MM.1S (cell line): ENCODE measurements at places on chromosomes 7 and 10.

- no peak overlapping the region for H3K27ac ChIP-seq
- H3K27me3 ChIP-seq: no peaks in the 10 kb centered on the region
- H3K4me1 ChIP-seq: no peaks in the 10 kb centered on the region
- H3K36me3 ChIP-seq: no peaks in the 10 kb centered on the region
Observed at GRCh38 chr7:127776776-127777386, 124.9 kb downstream of the SND1 start.

- DNase-seq: no peak
- H3K4me1 ChIP-seq: peaks cover 24% of the 10 kb centered on the region
- H3K4me3 ChIP-seq: no peak overlapping the region
- peaks cover 21% of the 10 kb centered on the region for H3K36me3 ChIP-seq
- H3K27ac ChIP-seq: no peak overlapping the region
Observed at GRCh38 chr7:157143788-157144187, 5.1 kb downstream of the UBE3C start.

- H3K27ac ChIP-seq: no peak overlapping the region
- H3K36me3 ChIP-seq: no peaks in the 10 kb centered on the region
Observed at GRCh38 chr7:122518488-122518887, 180.4 kb downstream of the RNF133 start.

- H3K27me3 ChIP-seq: no peaks in the 10 kb centered on the region
- no peaks in the 10 kb centered on the region for H3K36me3 ChIP-seq
- no peak overlapping the region for H3K4me3 ChIP-seq
- H3K27ac ChIP-seq: no peak overlapping the region
- H3K4me1 ChIP-seq: no peaks in the 10 kb centered on the region
Observed at GRCh38 chr10:111137007-111137406, 60.2 kb downstream of the ADRA2A start.

DNA sequence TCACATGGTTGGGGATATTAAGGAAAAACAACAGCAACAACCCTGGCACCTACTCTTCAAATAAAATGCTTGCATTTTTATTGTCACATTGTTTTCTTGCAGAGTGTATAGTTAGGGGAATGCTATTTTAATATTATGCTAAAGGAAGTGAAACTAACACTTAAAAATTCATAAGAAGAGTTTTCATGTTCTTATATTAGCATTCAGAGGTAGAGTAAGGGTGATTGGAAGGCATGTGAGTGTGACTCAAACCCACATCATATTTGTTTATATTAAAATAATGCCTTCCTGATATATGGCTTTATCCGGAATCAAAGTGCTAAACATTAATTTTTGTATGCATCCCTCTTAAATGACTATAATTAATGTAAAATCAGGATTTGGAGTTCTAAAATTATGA lies 59.8 kb upstream of the TES start:
- peak; percentile 67 for DNase-seq
- H3K36me3 ChIP-seq: no peaks in the 10 kb centered on the region
- peaks cover 49% of the 10 kb centered on the region for H3K4me1 ChIP-seq
- peak overlapping the region; percentile 9; the same call in 1 of the 2 replicates for H3K4me3 ChIP-seq
- H3K27me3 ChIP-seq: no peaks in the 10 kb centered on the region
- H3K27ac ChIP-seq: peak overlapping the region; percentile 42; the same call in 1 of the 2 replicates

- H3K27me3 ChIP-seq: no peaks in the 10 kb centered on the region
- DNase-seq: peak; percentile 64
- H3K4me3 ChIP-seq: peak overlapping the region; percentile 80
- peak overlapping the region; percentile 61 for H3K27ac ChIP-seq
- H3K4me1 ChIP-seq: peaks cover 7% of the 10 kb centered on the region; the same call in 1 of the 2 replicates
Observed at GRCh38 chr7:36390199-36391090, 783 bp downstream of the ANLN start.

DNA sequence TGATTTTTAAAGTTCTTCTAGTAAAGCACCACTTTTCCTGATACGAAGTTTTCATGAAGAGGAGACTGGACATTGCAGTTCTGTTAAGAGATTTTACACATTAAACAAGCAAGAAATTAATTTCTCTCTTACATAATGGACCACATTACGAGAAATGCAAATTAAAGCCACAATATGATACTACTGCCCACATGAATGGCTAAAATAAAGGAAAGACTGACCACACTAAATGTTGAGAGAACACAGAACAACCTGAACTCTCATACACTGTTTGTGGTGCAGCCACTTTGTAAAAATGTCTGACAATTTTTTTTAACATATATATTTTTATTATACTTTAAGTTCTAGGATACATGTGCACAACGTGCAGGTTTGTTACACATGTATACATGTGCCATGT lies 44.0 kb upstream of the HERPUD2 start:
- DNase-seq: no peak
- H3K36me3 ChIP-seq: no peaks in the 10 kb centered on the region
- no peaks in the 10 kb centered on the region for H3K27me3 ChIP-seq
- no peak overlapping the region for H3K27ac ChIP-seq
- H3K4me1 ChIP-seq: no peaks in the 10 kb centered on the region

DNA sequence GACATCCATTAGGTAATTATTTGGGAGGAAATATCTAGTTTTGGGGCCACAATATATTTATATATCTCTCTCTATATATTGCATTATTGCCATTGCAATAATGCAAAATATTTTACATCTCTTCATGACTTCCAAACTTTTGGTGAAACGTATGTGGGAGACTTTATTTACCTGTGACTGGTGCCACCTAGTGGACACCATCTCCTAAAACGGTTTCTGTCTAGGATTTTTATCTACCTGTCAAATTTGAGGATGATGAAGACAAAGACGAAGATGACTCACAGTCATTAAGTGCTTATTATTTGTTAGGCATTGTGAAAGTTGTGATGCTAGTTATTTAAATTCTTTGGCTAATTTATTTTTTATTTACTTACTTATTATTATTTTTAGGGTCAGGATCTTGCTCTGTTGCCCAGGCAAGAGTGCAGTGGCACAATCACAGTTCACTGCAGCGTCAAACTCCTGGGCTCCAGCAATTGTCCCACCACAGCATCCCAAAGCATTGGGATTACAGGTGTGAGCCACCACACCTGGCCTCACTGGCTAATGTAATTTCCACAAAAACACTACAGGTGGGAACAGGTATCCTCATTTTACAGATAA lies 18.7 kb upstream of the CBLL1 start:
- peak; percentile 66 for DNase-seq
- H3K27me3 ChIP-seq: no peaks in the 10 kb centered on the region
- H3K4me1 ChIP-seq: no peaks in the 10 kb centered on the region
- no peak overlapping the region for H3K4me3 ChIP-seq
- no peaks in the 10 kb centered on the region for H3K36me3 ChIP-seq

- H3K27ac ChIP-seq: no peak overlapping the region
- DNase-seq: peak; percentile 72
- no peaks in the 10 kb centered on the region for H3K36me3 ChIP-seq
- no peaks in the 10 kb centered on the region for H3K27me3 ChIP-seq
- H3K4me3 ChIP-seq: no peak overlapping the region
- H3K4me1 ChIP-seq: peaks cover 25% of the 10 kb centered on the region
Observed at GRCh38 chr7:102390697-102391484, 5.3 kb upstream of the PRKRIP1 start.

DNA sequence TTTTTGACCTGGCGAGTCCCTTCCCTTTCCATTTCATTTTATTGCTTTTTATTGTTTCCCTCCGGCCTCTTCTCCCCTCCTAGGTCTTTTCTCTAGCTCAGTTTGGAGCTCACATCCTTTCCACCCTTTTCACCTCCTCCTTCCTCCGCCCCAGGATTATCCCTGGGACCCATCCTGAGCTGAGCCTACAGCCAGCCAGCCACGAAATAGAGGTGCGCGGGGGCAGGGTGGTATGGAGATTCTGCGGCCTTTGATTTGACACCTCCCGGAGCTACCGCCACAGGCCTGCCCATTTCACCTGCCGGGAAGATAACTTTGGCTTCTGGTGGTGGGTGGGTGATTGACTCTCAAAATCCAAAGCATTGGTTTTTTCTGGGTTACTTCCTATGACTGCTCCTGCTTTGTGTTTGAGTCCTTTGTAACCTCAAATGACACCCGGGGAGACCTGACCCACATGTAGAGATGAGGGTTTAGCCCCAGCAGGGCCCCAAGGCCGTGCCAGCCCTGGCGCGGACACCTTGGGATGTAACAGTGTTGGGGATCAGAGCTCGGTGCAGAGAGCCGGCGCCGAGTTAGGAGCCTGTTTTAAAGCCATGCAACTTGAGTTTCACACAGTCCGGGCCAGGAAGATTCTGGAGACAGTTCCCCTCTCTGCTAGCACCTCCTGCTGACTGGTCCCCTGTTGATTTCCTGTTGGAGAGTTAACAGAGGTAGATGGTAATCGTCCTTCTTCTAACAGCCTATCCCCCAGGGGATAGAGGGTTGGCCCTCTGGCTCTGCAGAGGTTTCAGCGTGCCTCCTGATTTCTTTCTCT lies 1.5 kb downstream of the DUSP5 start:
- H3K4me1 ChIP-seq: peaks cover 35% of the 10 kb centered on the region
- peak overlapping the region; percentile 86 for H3K4me3 ChIP-seq
- no peaks in the 10 kb centered on the region for H3K27me3 ChIP-seq
- DNase-seq: peak; percentile 79

- H3K4me1 ChIP-seq: no peaks in the 10 kb centered on the region
- no peak for DNase-seq
- H3K27me3 ChIP-seq: no peaks in the 10 kb centered on the region
- H3K27ac ChIP-seq: no peak overlapping the region
- H3K36me3 ChIP-seq: no peaks in the 10 kb centered on the region
- no peak overlapping the region for H3K4me3 ChIP-seq
Observed at GRCh38 chr7:126801733-126802132, 451.0 kb downstream of the GRM8 start.

DNA sequence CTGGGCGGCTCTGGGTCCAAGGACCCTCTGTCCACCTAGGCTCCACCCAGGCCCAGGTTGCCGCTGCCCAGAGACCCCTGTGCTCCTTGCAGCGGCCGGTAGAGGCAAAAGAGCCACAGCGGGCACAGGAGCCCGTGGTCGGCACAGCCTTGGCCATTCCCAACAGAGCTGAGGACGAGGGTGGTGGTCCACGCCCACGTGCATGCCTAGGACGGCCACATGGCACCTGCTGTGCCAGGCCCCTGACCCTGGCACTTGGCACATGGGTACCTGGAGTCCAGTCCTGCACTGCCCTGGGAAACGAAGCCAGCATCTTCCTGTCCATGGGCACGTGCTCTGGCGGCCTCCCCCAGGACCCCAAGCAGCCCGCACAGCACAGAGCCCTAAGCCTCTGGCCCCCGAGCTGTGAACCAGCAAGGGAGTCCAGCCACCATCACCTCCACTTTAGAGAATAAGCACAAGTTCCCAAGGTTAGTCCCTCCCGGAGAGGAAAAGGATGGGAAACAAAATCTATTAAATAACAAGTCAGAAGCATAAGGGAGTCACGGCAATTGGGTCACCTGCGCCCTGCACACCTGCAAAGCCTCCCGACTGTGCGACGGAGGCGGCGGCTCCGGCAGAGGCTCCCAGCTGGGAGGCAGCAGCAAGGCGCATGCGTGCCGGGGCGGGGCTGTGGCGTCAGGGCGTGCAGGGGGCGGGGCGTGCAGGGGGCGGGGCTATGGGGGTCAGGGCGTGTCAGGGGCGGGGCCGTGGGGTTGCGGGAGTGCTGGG lies 59.1 kb downstream of the STK32C start:
- H3K27ac ChIP-seq: no peak overlapping the region
- H3K4me3 ChIP-seq: no peak overlapping the region
- no peaks in the 10 kb centered on the region for H3K36me3 ChIP-seq
- no peak for DNase-seq
- no peaks in the 10 kb centered on the region for H3K4me1 ChIP-seq

- no peaks in the 10 kb centered on the region for H3K4me1 ChIP-seq
- H3K36me3 ChIP-seq: no peaks in the 10 kb centered on the region
- H3K4me3 ChIP-seq: no peak overlapping the region
- no peak overlapping the region for H3K27ac ChIP-seq
- H3K27me3 ChIP-seq: no peaks in the 10 kb centered on the region
- peak; percentile 42 for DNase-seq
Observed at GRCh38 chr10:13717936-13718772, 131.4 kb downstream of the PRPF18 start.

GRCh38 chr10:101570428-101571270 lies 17.4 kb downstream of the POLL start:
- H3K36me3 ChIP-seq: no peaks in the 10 kb centered on the region
- DNase-seq: no peak
- no peaks in the 10 kb centered on the region for H3K4me1 ChIP-seq
- peaks cover 3% of the 10 kb centered on the region; the same call in 1 of the 2 replicates for H3K27me3 ChIP-seq

DNA sequence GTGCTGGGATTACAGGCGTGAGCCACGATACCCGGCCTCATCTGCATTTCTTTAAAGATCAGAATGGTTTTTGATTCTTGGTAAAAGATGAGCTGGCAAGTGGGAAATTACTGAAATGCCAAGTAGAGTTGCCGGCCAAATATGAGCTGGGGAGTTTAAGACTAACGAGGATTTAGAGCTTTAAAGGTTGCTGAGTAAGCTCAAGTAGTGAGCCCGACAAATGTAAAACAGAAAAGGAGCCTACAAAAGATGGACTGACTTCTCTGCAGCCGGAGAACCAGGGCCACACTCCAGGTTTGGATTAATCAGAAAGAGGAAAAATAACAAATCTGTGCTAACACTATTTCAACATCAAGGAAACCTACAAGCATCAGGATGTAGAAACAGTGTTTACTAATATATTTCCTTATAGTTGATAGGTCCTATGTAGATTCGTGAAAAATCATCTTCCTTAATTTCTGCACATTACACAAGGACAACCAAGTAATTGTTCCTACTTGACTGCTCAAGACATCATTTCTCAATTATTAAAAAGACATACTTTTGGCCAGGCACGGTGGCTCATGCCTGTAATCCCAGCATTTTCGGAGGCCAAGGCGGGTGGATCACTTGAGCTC lies 49.6 kb downstream of the MPP7 start:
- H3K36me3 ChIP-seq: no peaks in the 10 kb centered on the region
- H3K27me3 ChIP-seq: no peaks in the 10 kb centered on the region
- no peak for DNase-seq
- H3K4me3 ChIP-seq: no peak overlapping the region
- no peaks in the 10 kb centered on the region for H3K4me1 ChIP-seq

DNA sequence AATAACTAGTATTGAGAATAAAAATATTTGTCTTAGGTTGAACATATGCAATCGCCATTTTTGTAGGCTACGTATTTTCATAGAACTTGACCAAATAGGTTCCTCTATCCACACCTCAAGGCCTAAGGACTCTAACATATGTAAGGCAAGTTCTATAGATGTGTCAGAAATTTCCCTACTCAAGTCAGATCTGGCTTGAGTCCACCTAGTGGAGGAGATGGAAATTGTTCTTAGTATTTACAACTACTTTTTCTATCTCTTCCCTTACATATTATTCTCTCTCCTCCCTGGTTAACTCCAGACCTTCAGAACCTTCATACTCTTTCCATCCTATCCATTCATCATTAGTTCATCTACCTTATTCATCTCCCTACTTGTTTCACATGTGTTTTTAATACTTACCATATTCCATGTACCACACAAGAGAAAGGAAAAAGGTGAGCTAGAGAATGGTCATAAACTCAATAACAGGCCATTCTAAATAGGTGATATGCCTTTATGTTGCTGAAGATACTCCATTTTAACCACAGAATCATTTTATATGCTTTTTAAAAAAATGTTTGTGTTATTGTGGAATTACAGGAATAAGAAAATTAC lies 174.5 kb upstream of the HDAC9 start:
- no peak overlapping the region for H3K4me3 ChIP-seq
- no peaks in the 10 kb centered on the region for H3K27me3 ChIP-seq
- peak; percentile 65 for DNase-seq
- no peaks in the 10 kb centered on the region for H3K36me3 ChIP-seq
- no peak overlapping the region for H3K27ac ChIP-seq

GRCh38 chr7:11473807-11474424 lies 358.1 kb downstream of the THSD7A start:
- no peaks in the 10 kb centered on the region for H3K27me3 ChIP-seq
- no peak overlapping the region for H3K27ac ChIP-seq
- no peak overlapping the region for H3K4me3 ChIP-seq
